ENCODE measurements at places on chromosomes 11 and 22. TPM values are rescaled to one million over a fixed set of nuclear protein-coding genes. Genes with fewer than 3 reads are reported as not detected.

Gene SCGB1D2
- total RNA-seq = 1.1 TPM

Gene SLC22A6
- total RNA-seq = not detected

Gene CD3D
- total RNA-seq = 0.69 TPM

GRCh38 chr11:126436209-126436755 lies 80.8 kb downstream of the ST3GAL4 start:
- no peaks in the 10 kb centered on the region for H3K4me1 ChIP-seq
- H3K27ac ChIP-seq = no peak overlapping the region
- peaks cover 4% of the 10 kb centered on the region for H3K27me3 ChIP-seq
- H3K4me3 ChIP-seq = no peak overlapping the region
- no peaks in the 10 kb centered on the region for H3K36me3 ChIP-seq

DNA sequence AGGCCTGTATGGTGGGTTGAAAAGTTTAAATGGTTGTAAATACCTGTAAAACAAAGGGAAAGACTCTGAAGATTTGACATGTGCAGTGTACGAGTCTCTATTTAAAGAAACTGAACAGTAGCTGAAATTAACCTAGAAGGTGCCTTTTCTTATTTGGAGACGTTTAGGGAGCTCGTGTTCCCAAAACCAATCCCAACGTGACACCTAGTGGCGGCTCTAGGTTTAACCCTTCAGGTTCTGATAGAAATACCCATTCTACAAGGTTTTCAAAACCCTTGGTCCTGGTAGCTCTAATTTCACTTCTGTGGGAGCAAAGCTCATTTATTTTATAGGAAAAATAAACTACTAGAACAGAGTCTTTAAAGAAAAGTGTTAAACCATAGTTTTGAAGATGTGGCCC lies 258.3 kb downstream of the LRRC4C start:
- no peaks in the 10 kb centered on the region for H3K36me3 ChIP-seq
- no peaks in the 10 kb centered on the region for H3K4me1 ChIP-seq
- no peak for DNase-seq
- H3K27ac ChIP-seq = no peak overlapping the region
- no peak overlapping the region for H3K4me3 ChIP-seq
- no peaks in the 10 kb centered on the region for H3K27me3 ChIP-seq

DNA sequence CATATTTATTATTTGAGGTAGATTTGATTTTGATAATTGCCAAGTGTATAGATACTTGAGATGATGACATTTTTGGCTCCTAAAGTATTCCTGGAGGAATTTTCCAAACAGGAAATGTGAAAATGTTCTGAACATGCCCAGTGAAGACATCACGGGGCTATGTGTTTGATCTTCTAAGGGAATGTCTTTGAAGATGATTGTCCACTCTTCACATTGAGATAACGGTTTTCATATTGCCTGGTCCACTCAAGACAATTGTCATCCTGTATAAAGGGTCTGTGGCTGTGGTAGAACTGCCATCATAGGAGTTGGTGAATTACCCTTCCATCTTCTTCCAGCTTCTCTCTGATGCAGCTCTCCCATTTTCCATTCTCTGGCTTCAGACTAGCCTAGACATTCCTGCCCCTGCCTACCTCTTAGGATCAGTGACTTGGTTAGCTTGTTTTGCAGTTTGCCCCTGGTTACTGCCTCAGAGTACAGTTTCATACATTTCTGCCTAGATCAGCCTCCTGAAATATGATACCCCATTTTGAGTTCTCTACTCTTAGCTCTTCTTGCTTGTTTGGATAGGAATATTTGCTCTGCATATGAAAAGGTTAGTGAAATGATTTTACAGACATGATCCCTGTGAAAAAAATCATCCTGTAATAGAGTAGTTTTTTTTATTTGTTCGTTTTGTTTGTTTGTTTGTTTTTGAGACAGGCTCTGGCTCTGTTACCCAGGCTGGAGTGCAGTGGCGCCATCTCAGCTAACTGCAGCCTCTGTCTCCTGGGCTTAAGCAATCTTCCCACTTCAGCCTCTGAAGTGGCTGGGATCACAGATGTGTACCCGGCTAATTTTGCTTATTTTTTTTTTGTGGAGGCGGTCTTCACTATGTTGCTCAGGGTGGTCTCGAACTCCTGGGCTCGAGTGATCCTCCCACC lies 111.4 kb upstream of the SORL1-AS1 start:
- no peaks in the 10 kb centered on the region for H3K36me3 ChIP-seq
- no peaks in the 10 kb centered on the region for H3K27me3 ChIP-seq
- H3K27ac ChIP-seq = no peak overlapping the region

GRCh38 chr11:57458410-57459163 lies 1.7 kb upstream of the RTN4RL2 start:
- no peaks in the 10 kb centered on the region for H3K27me3 ChIP-seq
- no peaks in the 10 kb centered on the region for H3K36me3 ChIP-seq
- DNase-seq = peak; percentile 34
- H3K27ac ChIP-seq = no peak overlapping the region

DNA sequence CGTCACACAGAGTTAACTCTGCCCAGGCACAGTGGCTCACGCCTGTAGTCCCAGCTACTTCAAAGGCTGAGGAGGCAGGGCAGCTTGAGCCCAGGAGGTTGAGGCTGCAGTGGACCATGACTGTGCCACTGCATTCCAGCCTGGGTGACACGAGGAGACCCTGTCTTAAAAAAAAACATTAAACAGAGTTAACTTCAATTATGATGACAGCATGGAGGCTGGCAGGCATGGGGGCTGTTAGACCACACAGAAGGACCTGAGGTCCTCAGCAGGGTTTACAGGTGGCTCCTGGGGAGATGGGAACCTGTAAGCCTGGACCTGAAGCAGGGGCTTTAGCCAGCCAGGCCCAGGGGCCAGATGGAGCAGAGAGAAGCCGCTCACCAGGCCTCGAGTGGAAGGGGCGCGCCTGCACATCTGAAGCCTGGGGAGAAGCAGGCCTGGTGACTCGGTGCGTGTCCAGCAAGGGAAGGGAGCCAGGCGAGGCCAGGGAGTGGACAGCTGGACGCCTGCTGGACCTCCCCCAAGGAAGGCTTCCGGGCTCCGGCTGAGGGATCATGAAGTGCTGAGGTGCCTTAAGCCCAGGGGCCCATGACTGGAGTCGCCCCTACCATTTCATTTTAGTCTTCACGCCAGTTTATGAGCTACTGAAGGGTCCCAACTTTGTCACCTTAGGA lies 25.3 kb downstream of the RPUSD4 start:
- no peak overlapping the region for H3K4me3 ChIP-seq
- H3K36me3 ChIP-seq = no peaks in the 10 kb centered on the region
- H3K4me1 ChIP-seq = no peaks in the 10 kb centered on the region
- H3K27ac ChIP-seq = no peak overlapping the region
- no peaks in the 10 kb centered on the region for H3K27me3 ChIP-seq
- no peak for DNase-seq

DNA sequence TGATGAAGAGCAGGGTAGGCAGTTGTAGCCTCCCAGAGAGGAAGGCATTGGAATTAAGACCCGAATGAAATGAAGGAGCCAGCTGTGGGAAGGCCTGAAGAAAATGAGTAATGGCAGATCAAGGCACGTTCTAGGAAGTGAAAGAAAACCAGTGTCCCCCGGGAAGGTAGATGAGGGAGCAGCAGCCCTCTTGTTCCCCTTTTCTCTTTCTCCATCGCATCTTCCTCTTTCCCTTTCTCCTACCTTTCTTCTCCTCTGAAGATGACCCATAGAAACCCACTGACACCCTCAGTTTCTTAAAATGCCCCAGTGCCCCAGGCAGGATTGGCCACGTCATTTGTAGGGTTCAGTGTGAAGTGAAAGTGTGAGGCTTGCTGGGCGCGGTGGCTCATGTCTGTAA lies 172.6 kb upstream of the SEZ6L start:
- H3K4me1 ChIP-seq = no peaks in the 10 kb centered on the region
- no peaks in the 10 kb centered on the region for H3K36me3 ChIP-seq
- H3K4me3 ChIP-seq = no peak overlapping the region
- H3K27me3 ChIP-seq = no peaks in the 10 kb centered on the region
